ENCODE measurements at places on chromosomes 3 and 15. TPM values are rescaled to one million over a fixed set of nuclear protein-coding genes. Genes with fewer than 3 reads are reported as not detected.

DNA sequence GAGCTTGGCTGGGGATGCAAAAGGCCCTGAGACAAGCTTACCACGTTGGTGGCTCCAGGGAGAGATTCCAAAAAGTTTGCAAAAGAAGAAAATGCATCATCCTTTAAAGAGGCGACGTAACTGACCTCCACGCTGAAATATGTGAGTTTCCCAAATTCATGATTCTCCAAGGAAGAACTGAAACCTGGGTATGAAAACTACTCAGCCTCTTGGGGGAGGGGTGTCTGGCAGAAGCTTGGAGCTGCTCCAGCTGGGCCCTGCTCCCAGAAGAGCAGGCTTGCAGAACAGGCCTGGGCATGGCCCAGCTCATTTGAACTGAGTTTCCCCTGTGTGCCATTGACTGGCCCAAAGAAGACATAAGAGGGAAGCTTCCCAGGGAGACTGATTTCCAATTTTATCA is 20.5 kb downstream of the CPN2 start:
- DNase-seq = no peak

GRCh38 chr3:50375258-50375931 is 16.1 kb upstream of the TMEM115 start:
- DNase-seq = no peak

- no peak for DNase-seq
These were observed 50.7 kb upstream of the AGBL1 start for GRCh38 chr15:86028961-86029360.

DNA sequence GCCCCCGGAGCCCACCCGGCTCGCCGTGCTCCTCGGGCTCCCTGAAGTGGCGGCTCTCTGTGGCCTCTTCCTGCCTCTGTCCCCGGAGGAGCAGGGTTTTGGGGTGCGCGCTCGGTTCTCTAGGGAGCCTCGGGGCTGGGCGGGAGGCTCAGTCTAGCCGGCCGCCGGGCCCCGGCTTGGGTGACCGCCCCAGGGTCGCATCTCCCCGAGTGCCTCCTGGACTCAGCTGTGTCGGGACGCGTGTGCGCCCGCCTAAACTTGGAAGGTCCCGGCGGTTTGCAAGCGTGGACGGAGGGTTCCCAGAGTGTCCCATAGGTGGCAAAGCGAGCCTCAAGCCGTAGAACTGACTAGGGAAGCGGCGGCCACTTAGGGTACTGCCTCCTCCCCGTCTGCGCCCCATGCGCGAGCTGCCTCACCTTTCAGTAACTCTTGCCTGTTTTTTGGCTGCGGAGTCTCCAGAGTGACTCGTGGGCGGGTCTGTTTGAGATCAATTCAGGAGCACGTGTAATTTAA is 601 bp downstream of the ACTL6A start:
- peak; percentile 80 for DNase-seq

DNA sequence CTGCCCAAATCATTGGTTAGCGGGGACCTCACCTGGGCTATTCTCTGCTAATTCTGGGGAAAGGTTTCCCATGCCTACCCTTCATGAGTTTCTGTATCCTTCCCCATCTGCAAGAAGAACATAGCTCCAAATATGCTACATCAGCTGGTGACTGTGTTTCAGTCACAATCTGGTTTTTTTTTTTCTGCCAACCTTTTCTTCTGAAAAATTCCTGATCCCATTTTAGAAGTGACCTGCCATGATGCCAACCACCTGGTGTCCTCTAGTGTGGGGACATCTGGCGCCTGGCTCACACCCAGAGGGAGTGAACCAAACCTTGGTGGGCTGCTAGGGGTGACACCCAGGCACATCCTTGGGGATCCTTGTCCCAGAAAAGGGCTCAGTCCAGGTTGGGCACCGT is 76.1 kb downstream of the CHRD start:
- DNase-seq = no peak

GRCh38 chr3:96236522-96236921 is 577.9 kb upstream of the EPHA6 start:
- DNase-seq = no peak

DNA sequence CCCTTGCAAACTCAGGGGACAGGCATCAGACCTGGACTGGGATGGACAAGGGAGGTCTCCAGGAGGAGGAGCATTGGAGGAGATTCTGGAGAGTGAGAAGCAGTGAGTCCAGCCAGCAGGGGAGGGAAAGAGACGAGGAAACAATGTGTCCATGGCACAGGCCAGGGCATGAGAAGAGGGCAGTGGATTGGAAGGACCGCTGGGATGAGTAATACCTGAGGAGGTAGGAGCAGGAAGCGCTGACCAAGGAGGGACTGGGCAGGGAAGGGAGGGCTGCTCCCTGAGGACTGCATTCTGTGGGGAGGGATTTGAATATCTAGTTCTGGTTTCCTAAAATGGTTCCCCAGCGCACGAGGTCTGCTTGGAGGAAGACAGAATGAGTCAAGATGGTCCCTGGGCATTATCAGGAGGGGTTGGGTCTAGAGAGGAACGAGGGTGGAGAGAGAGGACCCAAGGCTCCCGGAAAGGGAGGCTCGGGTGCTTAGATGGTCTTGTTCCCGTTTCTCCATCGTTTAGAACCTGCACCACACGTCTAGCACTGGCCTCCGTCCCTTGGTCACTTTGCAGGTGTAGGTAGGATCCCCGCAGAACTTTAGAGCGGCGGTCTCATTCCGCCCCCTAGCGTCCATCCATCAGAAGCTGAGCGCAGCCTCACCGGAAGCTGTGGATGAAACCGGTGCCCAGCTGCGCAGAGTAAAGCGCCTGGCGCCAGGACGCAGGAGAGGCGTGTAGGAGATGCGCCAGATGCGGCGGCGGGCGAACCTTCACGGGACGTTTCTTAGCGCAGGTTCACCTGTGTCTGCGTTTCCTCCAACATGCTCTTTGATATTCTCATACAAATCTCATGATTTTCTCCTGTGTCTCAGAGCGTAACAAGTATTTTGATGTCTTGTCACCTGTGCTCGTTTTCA is 190.7 kb upstream of the NDN start:
- DNase-seq = no peak

GRCh38 chr15:37877851-37878741 is 56.3 kb upstream of the TMCO5A start:
- DNase-seq = no peak

DNA sequence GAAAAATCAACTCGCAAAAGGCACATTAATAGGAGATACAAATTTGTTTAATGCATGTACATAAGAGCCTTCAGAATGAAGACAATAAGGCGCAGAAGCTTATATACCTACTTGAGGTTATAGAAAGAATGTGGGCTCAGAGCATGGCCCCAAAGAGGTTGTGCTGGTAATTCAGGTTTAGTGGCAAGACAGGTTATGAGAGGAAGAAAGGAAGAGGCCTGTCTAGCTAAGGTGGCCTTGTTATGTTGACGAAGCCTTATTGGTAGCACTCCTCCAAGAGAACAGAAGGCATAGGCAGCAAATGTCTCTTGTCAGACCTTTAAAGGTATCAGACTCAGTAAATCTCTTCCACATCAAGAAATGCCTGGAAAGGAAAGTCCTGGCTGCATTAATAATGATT is 290.8 kb downstream of the MCTP2 start:
- DNase-seq = no peak

DNA sequence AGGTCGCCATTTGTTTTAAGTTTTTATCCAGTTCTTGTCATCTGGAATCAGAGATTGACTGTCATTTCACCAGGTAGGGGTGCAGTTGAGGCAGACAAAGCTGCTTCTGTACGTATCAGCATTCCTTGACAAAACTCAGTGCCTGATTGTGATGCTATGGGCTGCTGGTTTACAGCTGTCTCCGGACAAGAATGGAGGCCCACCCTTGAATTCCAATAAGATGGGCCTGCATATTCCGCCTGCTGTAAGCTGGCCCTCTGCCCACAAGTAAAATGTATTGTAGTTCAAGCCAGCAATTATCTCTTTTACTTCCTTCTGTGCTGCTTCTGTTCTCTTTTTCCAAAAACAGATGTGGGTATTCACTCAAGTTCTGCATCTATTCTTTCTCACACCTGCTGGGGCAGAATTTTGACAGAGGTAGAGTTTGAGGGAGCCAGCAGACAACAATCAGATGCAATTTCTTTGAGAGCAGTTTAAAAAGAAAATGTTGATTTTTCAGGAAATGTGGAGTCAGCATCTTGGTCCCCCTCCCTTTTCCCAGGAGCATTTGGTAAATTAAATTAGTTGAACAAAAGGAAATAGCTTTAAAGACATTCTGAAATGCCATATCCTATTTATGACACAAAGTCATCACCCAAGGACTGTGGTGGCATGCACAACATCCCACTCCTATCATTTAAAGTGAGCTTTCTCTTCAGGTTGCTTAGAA is 53.5 kb downstream of the IQCH start:
- no peak for DNase-seq

GRCh38 chr3:58713715-58714401 is 47.3 kb upstream of the FAM3D start:
- no peak for DNase-seq

GRCh38 chr3:172040981-172041963 is 1.9 kb downstream of the FNDC3B start:
- DNase-seq = no peak

DNA sequence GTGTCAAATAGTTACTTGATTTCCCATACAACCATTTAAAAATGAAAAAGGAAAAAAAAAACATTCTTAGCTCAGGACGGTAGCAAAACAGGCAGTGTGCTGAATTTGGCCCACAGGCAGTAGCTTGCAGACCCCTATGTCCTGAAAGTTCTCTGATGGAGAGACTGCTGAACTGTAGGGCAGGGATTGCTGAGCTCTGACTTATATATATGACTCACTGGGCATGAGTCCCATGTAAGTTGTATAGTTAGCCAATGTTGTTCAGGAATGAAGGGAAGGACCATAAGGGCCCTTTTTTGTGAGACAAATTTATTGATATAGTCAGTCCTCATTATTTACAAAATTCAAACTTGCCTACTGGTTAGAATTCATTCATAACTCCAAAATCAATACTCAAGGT is 36.9 kb upstream of the FRMD4B start:
- DNase-seq = no peak

GRCh38 chr3:52232279-52233107 is 6.5 kb downstream of the TWF2 start:
- no peak for DNase-seq

- no peak for DNase-seq
These were observed 186.0 kb downstream of the UBE2E2 start for GRCh38 chr3:23389089-23389488.

SHF gene
- total RNA-seq = 2.4 TPM

ATP2B2 gene
- total RNA-seq = not detected

NPTN gene
- 46.4 TPM for total RNA-seq

C2CD4A gene
- total RNA-seq = not detected

ROPN1 gene
- not detected for total RNA-seq
